ENCODE measurements at places on chromosomes 13 and 19.

DNA sequence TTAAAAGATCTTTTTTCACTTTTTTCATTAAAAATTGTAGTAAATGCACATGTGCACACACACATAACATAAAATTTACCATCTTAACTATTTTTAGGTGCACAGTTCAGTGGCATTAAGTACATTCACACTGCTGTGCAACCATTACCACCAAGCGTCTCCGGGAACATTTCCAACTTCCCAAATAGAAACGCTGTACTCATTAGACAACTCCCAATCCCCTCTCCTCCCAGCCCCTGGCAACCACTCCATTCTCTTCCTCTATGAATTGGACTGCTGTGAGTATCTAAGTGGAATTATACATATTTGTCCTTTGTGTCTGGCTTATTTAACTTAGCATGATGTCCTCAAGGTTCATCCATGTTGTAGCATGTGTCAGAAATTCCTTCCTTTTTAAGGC is 11.6 kb downstream of the GJB2 start:
- no peak for DNase-seq

DNA sequence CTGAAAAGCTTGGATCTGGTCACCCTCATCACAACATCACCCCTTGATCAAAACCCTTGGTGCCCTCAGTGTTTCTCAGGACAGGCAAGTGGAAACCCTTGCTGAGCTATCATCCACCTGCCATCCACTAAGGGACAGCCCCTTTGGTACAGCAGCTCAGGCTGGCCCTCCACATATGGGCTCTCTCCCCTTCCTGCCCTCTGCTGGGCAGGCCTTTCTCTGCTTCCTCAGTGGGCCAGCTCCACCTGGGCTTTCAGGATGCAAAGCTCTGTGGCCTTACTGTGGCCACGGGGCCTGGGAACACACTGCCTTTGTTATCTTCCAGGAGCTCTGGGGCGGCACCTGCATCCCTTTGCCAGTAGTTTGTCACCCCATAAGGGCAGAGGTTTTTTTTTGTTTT is 4.9 kb downstream of the SUGP1 start:
- DNase-seq = no peak

DNA sequence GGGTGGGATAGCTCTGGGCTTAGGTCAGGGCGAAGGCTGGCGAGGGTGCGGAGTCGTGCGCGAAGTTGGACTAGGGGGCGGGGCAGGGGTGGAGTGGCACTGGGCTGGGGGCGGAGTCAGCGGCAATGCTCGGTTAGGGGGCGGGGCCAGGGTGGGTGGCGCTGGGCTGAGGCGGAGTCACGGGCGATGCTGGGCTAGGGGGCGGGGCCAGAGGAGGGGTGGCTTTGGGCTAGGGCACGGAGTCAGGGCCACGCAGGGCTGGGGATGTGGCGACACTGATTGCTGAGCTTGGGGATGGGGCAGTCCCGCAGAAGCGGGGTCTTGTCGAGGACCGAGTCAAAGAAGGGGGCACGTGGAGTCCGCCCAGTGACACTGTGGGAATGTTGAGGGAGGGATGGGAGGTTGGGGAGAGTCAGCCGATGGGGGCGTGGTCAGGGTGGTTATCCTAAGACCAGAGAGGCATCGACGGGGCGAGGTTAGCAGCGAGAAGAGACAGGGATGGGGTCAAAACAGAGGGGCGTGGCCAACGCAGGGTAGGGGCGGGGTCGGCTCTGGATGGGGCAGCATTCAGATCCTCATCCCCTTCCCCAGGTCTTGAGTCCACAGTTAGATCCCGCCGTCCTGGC is 8.7 kb downstream of the HOMER3 start:
- peak; percentile 42 for DNase-seq

- no peak for DNase-seq
These were observed 66.2 kb upstream of the GPR183 start for GRCh38 chr13:99373436-99373835.

GRCh38 chr13:76663592-76664335 is 222.4 kb downstream of the KCTD12 start:
- DNase-seq = peak; percentile 42

- no peak for DNase-seq
These were observed 42.7 kb downstream of the UTP14C start for GRCh38 chr13:52067237-52067636.

- no peak for DNase-seq
These were observed 259.5 kb downstream of the ITGBL1 start for GRCh38 chr13:101712026-101712348.

DNA sequence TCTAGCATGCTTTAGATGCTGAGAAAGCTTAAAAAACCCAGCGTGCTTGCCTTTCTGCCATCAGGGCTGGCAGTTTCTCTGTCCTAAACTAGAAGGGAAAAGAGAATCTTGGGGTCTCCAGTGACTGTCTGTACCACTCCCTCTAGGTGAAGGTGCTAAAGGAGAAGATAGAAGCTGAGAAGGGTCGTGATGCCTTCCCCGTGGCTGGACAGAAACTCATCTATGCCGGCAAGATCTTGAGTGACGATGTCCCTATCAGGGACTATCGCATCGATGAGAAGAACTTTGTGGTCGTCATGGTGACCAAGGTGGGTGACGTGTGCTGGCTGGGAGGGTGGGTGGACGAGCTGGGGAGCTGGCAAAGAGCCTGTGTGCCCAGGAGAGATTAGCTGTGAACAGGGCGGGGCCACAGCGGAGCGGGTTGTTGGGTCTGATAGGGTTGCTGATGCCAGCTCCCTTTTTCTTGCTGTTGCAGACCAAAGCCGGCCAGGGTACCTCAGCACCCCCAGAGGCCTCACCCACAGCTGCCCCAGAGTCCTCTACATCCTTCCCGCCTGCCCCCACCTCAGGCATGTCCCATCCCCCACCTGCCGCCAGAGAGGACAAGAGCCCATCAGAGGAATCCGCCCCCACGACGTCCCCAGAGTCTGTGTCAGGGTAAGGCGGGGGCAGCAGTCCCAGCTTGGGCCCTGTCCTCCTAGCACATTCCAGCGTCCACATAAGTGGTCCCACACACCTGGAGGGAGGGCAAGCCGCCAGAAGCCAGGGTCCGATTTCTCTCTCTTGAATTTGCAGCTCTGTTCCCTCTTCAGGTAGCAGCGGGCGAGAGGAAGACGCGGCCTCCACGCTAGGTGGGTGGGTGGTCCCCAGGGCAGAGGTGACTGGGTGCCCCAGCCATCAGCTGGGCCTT is 2.3 kb downstream of the RAD23A start:
- no peak for DNase-seq

Measured in umbilical cord (tissue), 2 donors.